GM13976 (cell line): ENCODE measurements at places on chromosomes 16 and 17.

- no peak for DNase-seq
Observed at GRCh38 chr17:3896108-3896967, 3.5 kb upstream of the CAMKK1 start.

DNA sequence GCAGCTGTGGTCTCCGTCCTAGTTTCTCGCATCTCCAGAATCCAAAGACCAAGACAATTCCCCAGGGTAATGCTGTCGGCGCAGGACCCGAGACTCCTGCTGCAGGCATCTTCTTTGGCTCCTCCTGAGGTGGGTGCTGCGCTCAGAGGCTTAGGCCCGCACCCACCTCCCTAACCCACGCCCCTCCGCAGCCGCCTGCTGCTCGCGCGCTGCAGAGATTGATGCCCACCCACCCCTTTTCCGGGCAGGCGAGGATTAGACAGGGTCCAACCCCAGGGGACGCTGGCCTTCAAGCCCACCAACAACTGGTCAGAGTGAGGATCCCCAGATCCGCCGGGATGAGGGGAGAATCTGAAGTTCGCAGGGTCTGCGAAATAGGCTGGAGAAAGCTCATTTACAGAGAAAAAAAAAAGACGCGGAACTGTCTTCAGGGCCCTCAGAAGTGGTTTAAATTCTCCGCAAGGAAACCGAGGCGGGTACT, 27.9 kb downstream of the SLFN11 start:
- DNase-seq: no peak

- DNase-seq: no peak
Observed at GRCh38 chr16:65254144-65254543, 132.3 kb upstream of the CDH11 start.

GRCh38 chr17:17738901-17739300, 57.6 kb downstream of the RAI1 start:
- no peak for DNase-seq

DNA sequence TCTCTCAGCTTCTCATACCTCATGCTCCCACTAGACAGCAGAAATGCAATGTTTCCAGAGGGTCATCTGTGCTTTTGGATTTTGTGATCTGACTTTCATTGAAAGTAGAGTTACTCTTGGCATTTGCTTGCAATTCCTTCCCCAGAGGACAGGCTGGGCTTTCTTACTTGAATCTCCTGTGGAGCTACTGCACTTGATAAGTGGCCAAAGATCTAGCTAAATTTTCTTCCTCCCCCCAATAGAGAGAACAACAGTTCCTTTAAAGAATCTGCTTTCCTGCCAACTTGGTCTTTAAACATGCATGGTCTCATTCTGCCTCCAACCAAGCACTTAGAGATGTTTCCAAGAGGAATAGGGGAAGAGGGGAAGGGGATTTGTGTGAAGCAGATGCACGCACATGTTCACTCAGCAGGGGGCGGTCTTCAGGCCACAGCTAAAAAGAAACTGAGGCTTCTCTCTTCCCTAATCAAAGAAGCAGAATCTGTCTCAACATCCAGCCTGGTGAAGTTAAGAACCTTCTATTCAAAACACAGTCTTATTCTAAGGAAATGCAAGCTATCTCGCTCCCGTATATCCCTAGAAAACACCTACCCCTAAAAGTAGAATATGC, 229.6 kb downstream of the ZFHX3 start:
- DNase-seq: no peak

- DNase-seq: no peak
Observed at GRCh38 chr17:72422204-72422504, 301.3 kb downstream of the SOX9 start.

GRCh38 chr16:3518986-3519348, 18.2 kb downstream of the CLUAP1 start:
- DNase-seq: no peak

DNA sequence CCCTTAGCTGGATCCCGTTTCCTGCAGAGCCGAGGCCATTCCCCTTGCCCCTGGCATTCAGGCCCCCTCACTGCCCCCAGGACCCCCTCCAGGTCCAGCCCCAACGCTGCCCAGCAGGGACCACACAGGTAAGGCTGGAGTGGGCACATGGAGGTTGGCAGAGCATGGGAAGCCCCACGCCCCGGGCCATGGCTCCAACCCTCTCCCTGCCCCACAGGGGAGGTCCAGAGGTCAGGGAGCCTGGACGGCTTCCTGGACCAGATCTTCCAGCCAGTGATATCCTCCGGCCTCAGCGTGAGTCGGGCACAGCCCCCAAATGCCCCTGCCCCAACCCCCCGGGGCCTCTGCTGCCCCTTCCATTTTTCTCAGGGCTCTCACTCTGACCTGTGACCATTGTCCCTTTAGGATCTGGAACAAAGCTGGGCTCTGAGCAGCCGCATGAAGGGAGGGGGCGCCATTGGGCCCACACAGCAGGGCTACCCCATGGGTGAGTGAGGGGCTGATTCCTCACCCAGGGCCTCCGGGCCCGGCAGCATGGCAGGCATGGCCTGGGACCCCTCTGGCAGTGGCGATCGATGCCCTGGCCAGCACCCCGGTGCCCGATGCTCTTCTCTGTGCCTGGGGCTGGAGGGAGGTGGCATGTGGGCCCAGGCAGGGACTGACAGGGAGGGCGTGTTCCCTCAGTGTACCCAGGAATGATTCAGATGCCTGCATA, 18.5 kb upstream of the SMIM5 start:
- no peak for DNase-seq

DNA sequence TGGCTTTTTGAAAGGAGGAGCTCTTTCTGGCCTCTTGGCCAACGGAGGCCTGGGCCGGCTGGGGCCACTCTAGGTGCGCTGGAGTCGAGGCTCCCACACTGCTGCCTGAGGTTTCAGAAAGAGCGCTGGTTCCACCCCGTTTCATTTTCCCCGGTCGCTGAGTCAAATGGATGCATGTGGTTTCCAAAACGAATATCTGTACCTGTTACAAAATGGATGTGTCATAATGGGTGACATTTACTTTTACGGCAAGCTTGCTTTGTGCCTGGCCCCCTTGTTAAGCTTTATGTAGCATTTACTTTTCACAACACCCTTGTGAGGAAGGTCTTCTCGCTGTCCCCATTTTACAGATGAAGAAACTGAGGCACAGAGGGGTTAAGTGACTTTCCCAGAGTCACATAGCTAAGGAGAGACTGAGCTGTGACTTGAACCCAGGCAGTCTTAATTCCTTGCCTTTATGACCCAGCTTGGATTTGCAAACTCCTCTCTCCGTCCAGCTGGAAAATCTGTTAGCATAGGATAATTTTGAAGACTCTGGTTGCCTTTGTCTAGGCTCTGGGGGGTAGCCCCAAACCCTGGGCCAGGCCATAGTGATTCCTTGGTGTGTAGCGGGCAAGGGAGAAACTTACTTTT, 10.6 kb downstream of the KSR1 start:
- peak; percentile 77 for DNase-seq

- DNase-seq: no peak
Observed at GRCh38 chr16:49466529-49466831, 92.9 kb downstream of the C16orf78 start.

GRCh38 chr17:8563024-8563776, 67.3 kb downstream of the MYH10 start:
- no peak for DNase-seq

DNA sequence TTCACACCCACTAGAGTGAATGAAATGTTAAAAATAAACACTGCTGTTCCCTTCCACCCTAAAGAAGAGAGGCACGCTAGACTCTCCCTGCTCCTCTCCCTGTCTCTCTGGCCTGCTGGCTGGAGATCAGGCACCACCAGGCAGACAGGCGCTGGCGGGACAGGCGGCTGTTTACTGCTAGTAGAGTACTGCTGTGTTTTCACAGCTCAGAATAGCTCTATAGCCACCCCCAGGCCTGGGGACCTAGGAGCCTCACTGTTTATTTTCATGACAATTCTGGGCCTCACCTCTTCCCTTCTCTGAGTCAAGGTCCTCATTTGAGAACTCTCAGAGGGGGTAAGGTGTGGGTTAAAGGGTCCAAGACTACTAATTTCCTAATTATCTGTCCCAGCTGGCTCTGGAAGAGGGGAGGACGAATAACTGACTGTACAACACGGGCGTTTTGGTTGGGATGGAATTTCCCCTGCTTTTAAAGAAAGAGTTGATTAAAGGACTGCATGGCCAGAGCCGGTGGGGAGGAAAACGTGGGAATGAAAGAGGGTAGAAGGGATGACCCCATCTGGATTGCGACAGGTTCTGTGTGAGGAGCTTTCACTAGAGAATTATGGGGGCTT, 9.0 kb upstream of the G6PC1 start:
- DNase-seq: no peak

DNA sequence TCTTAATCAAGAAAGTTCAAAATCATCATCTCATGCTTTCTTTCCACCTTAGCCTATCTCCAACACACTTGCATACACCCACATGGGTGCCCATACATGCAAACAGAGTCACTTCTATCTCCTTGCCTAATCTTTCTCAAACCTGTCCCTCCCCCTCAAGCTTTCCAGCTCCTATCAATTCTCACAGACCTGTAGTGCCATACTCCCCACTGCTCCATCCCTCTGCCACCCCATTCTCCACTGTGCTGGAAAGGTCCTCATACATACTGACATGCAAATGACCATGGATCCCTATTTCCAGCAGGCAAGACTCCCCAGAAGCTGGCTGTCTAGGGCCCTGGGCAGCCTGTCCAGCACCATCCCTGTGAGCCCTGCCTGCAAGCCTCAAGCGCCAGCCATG, 320.4 kb upstream of the CCL2 start:
- DNase-seq: no peak

DNA sequence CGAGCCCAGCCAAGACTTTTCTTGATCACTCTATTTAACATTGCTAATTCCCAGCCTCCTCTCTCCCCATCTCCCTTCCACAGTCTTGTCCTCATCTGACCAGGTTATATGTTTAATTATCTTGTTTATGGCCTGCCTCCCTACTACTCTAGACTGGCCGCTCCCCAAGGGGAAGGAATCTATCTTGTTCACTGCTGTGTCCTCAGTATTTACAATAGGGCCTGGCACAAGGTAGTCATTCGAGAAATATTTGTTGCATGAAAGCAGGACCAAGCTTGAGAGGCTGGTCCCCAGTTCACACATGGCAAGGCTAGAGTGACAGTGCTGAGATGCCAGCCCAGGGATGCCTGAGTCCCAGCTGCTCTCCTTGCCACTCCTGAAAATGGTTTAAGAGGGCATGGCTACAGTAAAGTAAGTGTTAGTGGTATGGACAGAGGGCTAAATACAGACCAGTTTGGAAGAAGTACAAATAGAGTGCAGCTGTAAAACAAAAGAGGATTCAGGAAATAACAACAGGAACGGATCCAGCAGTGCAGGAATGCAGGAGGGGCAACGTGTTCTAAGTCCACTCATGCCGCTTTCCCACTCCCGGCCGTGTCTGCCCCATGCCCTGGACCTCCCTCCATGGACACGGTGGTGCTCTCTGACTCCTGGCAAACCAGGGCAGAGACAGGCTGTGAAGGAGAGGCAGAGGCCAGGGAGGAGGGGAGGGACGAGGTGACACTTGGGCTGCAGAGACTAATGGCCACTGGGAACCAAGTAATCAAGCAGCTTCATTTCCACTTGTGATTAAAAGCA, 65.6 kb downstream of the TOM1L2 start:
- DNase-seq: no peak

GRCh38 chr16:89117975-89118289, 24.3 kb downstream of the ACSF3 start:
- DNase-seq: no peak

GRCh38 chr16:31452631-31453106, 6.6 kb upstream of the ARMC5 start:
- DNase-seq: no peak

DNA sequence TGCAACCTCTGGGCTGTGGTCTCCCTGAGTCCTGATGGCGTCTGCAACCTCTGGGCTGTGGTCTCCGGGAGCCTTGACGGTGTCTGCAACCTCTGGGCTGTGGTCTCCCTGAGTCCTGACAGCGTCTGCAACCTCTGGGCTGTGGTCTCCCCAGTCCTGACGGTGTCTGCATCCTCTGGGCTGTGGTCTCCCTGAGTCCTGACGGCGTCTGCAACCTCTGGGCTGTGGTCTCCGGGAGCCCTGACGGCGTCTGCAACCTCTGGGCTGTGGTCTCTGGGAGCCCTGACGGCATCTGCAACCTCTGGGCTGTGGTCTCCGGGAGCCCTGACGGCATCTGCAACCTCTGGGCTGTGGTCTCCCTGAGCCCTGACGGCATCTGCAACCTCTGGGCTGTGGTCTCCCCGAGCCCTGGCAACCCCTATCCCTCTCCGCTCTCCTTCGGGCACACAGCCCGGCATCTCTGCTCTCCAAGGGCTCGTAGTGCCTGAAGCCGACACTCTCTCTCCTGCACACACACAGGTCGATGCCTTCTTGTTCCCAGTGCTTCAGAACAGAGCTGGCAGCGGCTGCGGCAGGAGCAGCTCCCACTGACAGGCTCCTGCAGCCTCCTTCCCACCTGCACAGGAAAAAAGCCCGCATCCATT, 45.6 kb downstream of the METRNL start:
- no peak for DNase-seq

DNA sequence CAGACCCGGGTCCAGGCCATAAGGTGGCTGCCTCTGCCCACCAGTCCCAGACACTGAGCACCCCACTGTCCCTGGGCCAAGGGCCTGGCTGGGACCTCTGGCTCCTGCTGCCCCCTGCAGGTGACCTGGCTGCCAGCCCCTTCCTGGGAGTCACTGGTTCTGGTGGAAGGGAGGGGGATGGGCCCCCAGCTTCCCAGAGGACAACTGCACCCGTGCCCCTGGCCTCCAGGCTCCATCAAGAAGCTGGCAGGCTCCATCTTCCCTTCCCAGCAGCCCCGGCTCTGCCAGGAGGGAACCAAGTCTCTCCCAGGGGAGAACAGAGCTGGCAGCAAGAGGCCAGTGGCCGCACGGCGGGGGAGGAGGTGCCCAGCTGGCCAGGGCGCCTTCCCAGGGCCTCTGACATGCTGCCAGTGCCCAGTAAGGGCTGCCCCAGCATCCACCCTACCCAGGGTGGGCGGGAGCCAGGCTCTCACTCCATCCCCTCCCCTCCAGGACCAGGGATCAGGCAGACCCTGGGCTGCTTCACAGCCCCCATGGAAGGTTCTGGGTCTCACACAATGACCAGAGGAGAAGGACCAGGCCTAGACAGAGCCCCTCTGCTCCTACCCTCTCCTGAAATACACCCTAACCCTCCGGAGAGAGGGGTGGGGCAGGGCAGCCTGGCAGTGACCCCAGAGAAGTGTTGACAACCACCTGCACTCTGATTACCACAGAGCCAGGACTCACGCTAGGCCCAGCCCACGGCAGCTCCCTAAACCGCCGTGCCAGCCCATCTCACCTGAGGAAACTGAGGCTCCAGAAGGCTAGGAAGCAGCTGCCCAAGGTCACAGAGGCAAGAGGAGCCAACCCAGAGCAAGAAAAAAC, 3.6 kb downstream of the CLUH start:
- no peak for DNase-seq

- no peak for DNase-seq
Observed at GRCh38 chr17:41413982-41414381, 10.4 kb downstream of the KRT37 start.

- no peak for DNase-seq
Observed at GRCh38 chr16:75248536-75249380, 2.7 kb downstream of the BCAR1 start.

- no peak for DNase-seq
Observed at GRCh38 chr16:88014252-88014781, 63.1 kb downstream of the BANP start.
